NCI-H2029 (cell line): ENCODE measurements at places on chromosomes 6 and 20.

GRCh38 chr6:114471450-114471849 is 128.6 kb upstream of the HS3ST5 start:
- no peak for DNase-seq

DNA sequence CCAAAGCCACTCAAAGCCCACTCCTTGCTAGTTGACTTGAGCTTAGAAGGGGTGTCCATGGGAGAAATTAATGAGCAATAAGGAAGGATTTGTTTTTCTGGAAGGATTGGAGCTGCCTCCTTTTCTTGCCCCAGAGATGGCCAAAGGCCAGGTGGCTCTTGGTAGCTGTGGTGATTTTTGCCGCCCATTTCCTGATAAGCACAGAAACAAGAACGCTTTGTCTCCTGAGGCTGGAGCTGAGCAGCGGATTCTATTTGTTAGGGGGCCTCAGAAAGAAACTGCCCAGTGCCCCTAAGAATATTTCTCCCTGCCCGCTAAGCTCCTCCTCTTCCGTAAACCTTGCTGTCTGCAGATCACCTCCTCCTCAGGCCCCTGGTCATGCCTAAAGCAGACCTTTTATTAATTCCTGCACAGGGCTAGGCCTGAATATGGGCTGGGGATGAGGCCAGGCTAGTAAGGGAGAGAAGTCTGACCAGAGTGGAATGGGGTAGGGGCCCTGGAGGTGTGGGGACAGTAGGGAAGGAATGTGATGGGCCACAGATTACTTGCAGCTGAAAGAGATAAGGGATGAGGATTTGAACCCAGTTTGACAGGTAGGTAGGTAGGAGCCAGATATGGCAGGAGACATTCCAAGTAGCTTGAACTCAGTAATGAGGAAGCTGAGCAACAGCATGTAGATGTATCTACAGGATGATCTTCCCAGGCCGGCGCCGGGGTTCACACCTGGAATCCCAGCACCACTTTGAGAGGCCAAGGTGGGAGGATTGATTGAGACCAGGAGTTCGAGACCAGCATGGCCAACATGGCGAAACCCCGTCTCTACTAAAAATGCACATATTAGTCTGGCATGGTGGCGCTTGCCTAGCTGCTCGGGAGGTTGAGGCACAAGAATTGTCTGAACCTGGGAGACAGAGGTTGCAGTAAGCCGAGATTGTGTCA is 71.2 kb upstream of the NAA20 start:
- DNase-seq: no peak

DNA sequence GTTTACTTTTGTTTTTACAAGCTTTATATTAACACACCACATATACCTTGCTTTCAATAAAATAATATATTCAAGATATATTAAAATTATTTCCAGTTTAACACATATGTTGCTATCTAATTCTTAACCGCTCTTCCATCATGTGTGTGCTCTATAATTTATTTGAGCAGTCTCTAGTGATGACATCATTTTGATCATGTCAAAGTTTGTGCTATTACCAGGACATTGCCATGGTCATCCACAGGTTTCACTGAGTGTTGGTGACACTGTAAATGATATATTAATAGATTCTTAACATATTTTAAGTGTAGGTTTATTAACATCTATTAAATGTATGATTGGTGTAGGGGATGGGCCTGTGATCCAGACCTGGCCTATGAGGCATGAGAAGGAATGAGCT is 17.1 kb upstream of the CST4 start:
- no peak for DNase-seq

GRCh38 chr6:37218061-37218460 is 39.5 kb upstream of the TBC1D22B start:
- DNase-seq: peak; percentile 51

- no peak for DNase-seq
Observed at GRCh38 chr6:31907158-31907813, 5.4 kb upstream of the ZBTB12 start.

- DNase-seq: no peak
Observed at GRCh38 chr6:6723921-6724538, 135.5 kb downstream of the LY86 start.

- DNase-seq: no peak
Observed at GRCh38 chr6:151498327-151498726, 4.5 kb downstream of the CCDC170 start.

DNA sequence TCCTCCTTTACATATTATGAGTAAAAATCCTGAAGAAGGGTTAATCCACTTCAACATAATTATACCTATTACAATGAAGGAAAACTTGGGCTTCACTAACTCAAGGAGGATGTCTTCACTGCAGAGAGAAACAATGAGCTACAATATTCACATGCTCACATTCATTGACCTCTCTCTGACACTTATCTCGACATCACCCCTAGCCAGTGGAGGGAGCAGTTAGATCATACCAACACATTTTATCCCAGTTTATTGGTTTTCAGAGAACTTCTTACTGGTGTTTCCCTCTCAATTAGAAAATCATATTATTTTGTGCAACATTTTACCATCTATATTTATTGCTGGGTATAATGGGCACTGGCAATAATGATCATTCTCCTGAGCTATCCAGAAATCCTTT is 646.5 kb downstream of the TENT5A start:
- DNase-seq: no peak

DNA sequence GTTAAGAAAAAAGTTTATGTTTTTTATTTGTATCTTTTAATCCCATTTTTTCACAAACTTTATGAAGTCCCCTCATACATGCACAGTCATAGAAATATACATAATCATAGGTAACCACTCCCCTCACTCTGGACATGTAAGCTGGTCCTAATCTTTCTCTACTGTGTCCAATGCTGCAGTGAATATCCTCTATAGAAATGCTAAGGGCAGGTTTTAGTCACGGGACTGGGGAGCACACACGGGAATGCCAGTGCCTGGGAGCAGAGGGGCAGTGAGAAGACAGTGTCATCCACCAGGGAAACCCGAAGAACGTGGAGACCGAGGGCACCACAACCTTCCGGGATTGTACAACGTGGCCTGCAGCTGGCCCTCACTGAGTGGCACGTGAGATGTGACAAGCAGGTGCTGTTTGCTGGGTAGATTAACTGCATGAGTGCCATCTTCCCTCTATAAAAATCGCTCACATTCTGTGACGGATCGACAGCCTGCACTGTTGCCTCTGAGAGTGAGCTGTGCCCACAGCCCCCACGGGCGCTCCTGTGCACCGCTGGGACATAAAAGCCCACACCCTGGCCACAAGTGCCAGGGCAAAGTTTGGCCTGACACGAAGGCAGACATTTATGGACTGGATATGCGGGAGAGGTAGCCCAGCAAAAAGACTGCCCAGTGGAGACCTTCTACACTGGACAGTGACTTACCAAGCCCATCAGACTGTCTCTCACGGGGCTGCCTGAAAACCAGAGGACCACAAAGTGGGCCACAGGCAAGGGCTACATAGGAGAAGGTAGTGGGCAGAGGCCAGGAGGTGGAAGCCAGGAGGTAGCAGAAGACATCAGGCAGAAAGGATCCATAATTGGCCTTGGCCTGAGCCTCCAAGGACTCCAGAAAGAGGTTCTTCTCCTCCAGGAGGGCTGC is 63.2 kb downstream of the FGD2 start:
- DNase-seq: no peak

DNA sequence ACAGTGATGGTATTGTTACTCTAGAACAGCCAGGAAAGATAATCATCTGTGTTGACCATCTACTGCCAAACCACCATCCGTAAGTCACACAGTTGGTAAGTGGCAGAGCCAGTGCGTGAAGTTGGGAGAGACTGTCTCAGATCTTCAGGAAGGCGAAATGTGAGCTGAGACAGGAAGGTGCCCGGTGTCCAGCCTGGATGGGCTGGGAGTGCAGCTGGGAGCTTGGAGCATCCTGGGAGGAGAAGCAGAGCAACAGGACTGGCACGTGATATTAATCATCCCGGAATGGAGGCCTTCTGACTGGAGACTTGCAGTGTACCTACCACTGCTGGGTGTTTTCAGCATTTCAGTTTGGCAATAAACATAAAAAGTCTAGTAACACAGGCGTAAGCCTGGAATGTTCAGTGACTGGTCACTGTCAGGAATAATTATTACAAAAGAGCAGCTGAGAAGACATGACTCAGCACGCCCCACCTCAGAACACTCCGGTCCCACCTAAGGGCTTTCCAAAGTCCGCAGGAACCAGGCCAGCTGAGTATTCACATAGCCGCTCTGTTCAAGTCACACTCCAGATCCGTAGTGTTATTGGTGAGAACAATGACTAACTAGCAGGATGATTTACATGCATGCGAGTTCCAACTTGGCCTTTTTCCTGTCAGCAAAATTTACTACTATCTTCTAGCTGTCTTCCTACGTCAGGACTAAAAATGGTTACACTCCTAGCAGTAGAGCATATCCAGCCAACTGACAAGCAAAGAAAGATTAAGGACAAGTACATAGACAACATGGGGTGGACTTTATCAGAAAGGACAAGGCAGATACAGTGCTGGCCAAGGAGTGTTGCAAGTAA is 45.1 kb upstream of the PNRC1 start:
- DNase-seq: no peak

GRCh38 chr20:34047917-34048316 is 54.2 kb downstream of the RALY start:
- DNase-seq: no peak

- no peak for DNase-seq
Observed at GRCh38 chr6:143513410-143513809, 1.9 kb upstream of the FUCA2 start.

DNA sequence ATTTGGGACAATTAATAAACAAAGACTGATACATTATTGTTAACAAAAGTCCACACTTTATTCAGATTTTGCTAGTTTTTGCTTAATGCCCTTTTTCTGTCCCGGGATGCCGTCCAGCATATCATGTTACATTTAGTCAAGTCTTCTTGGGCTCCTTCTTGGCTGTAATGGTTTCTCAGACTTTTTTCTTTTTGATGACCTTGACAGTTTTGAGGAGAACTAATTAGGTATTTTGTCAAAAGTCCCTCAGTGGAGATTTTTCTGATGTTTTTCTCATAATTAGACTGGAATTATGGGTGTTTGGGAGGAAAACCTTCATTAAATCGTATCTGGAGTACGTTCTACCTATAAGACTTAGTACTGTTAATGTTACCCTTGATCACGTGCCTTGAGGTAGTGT is 177.2 kb downstream of the MCHR2 start:
- no peak for DNase-seq

- no peak for DNase-seq
Observed at GRCh38 chr6:1068068-1068467, 243.8 kb upstream of the FOXQ1 start.
